Left lobe of liver (tissue), 2 donors: ENCODE measurements at places on chromosomes 12 and 14. TPM values are rescaled to one million over a fixed set of nuclear protein-coding genes. Genes with fewer than 3 reads are reported as not detected.

Gene LACRT
- not detected for total RNA-seq

Gene EFS
- 0.68 TPM for total RNA-seq

Gene FERMT2
- 61.5 TPM for total RNA-seq

Gene CMTM5
- total RNA-seq, result not detected

Gene MSRB3
- total RNA-seq, result 1.6 TPM

Gene FOXG1
- not detected for total RNA-seq

Gene ADGRD1
- total RNA-seq, result 11.6 TPM

Gene KCNC2
- 0.08 TPM for total RNA-seq

Gene PPM1H
- 8.0 TPM for total RNA-seq

Gene LBHD2
- total RNA-seq, result not detected

Gene OAS2
- total RNA-seq, result 6.4 TPM

Gene P3H3
- total RNA-seq, result 1.4 TPM

Gene LMNTD1
- total RNA-seq, result not detected

Gene INSM2
- total RNA-seq, result not detected

Gene LYZ
- total RNA-seq, result 6.6 TPM

Gene DTX1
- total RNA-seq, result 24.5 TPM

DNA sequence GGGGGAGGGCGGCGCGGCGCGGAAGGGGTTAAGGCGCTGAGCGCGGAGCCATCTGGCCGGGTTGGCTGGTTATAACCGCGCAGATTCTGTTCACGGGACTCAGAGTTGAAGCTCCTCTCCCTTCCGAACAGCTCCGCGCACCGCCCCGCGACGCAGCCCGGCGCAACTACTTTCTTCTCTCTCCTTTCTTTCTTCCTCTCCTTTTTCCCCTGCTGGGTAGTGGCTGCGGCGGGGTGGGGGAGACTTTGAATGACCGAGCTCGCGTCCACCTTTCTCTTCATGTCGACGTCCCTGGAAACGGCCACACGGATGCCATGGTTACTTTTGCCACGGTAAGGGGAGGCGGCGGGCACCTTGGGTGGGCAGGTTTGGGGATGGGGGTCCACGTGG lies at the start of gene NTF3:
NTF3 (plus strand) TSS at position 98 of the 390 bp plus-strand sequence; CDS start at position 315, 217 bp downstream.
- no peak for DNase-seq

DNA sequence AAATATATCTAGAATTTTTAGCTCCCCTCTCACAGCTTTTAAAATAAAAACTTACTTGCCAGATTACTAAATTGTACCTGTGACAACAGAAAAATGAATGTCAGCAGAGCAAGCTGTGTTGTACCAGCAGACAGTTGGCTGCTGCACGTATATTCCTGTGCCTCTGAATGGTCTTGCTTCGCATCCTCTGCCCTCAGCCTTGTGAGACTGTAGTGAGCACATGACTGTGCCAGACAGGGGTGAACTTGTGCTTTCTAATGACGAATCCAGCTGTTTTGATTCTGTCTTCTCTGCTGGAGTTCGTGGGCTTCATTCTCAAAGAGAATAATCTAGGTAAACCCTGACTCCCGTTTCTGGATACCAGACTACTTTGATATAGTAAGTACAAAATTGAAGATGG lies 58.3 kb upstream of the FRMD6 start:
- no peak for DNase-seq

DNA sequence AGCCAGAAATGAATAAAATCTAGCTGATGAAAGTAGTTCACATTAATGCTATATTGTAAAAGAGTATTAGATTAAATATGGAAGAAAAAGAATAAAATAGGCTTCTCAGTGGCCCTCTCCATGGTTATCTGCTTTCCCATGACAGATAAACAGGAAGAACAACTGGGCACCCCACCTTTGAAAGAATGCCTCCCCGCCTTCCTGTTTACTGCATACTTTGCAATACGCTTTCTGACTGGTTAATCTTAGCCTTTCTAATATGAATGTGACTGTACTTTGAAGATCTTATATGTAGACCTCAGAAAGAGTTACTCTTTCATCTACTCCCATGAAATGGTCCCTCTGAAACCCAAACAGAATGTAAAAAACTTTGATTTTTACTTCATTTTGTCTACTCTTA lies 34.1 kb upstream of the DAAM1 start:
- no peak for DNase-seq

- no peak for DNase-seq
Observed at GRCh38 chr14:84108746-84109457, 1421.0 kb upstream of the FLRT2 start.

DNA sequence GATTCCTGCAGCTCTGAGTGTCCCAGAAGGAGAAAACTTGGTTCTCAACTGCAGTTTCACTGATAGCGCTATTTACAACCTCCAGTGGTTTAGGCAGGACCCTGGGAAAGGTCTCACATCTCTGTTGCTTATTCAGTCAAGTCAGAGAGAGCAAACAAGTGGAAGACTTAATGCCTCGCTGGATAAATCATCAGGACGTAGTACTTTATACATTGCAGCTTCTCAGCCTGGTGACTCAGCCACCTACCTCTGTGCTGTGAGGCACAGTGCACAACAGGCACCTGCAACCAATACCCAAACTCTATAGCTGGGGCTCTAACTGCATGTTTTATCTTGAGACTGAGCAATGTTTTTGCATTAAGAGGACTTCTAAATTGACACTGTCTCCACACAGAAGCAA lies 379.2 kb upstream of the OR4E1 start:
- no peak for DNase-seq

GRCh38 chr12:41479426-41479825 lies 291.3 kb downstream of the PDZRN4 start:
- no peak for DNase-seq

GRCh38 chr12:74491374-74491773 lies 46.3 kb upstream of the ATXN7L3B start:
- no peak for DNase-seq

- DNase-seq, result no peak
Observed at GRCh38 chr12:92656911-92657310, 45.9 kb upstream of the PLEKHG7 start.

DNA sequence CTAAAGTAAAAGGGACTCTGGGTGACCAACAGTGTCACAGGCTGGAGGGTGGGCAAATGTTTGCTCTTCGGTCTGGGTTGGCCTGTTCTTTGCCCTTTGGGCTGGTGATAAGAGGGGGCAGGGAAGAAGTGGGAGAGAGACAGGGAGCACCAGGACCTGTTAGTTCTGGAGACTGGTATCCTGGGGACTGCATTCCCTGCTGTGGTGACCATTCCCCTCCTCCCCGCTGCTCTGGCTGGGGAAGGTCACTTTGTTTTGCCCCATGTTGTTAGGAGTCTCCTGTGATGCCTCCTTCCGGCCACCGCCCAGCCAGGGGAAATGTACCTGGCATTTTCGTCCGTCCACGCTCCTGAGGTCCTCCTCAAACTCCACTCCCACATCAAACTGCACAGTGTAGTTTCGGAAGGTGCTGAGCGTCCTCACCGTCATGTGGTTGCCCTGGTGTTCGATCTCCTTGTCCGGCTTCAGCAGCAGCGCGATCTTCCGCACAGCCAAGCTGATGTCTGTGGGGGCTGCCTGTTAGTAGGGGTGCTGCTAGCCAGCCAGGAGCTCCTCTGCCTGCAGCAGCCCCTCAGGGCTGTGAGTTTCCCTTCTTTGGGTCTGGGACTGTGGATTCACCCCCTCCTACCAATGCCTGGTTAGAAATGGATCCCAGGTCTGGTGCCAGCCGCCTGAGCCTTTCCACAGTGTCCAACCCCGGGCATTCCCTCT lies 618 bp downstream of the RBP5 start:
- peak; percentile 82 for DNase-seq

DNA sequence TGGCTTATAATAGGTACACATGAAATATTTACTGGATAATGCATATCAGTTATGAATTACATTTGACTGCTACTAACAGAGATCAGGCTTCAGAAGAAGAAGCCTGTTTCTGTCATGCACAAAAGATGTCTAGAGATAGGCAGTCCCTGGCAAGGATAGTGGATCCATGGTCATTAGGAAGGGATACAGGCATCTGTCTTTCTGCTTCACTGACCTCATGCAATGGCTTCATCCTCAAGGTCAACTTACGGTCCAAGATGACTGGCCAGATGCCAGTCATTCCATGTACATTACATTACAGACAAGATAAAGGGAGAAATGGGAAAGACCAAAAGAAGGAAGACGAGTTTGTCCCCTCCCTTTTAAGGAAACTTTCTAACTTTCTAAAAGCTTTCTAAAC lies 94.0 kb downstream of the NUAK1 start:
- DNase-seq, result no peak

- DNase-seq, result peak; percentile 48
Observed at GRCh38 chr14:80996049-80996901, 40.9 kb downstream of the TSHR start.

DNA sequence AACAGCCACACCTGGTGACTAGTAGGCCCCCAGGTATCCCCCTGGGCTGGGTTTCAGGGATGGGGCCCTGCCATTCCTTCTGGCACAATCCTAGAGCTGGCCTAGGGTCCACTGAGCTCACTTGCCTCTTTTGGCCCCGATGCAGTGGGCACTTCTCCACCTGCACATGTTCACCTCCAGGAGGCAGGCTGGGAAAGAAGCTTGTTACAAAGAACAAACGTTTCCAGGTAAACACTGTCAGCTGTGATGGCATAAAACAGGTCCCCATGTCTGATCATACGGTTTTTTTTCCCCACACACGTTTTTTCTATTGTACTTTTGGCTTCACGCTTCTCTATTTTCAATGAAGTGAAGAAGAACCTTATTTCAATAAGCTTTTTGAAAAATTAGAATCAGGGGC lies 15.8 kb upstream of the HVCN1 start:
- no peak for DNase-seq

- DNase-seq, result no peak
Observed at GRCh38 chr12:118959985-118960560, 21.3 kb upstream of the SRRM4 start.

DNA sequence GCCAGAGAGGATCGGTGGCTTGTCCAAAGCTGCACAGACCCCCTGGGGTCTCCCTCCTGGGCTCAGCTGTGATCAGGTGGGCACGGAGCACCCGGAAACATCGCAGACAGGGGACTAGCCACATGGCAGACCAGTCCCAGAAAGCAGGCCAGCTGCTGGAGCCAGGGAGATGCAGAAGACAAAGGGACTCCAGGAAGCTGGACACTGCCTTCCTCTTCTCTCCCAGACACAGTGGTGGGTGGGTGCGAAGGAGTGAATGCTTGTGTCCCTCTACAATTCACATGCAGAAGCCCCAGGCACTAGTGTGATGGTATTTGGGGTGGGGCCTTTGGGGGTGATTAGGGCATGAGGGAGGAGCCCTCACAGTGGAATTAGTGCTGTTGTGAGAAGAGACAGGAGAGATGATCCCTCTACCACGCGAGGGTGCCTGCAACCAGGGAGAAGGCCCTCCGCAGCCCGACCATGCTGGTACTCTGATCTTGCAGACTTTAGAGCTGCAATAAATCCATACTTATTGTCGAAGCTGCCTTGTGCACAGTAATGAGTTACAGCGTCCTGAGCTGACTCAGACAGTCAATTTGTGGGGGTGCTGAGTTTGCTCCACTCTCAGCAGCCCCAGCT lies 95.2 kb downstream of the CALM1 start:
- DNase-seq, result no peak

GRCh38 chr12:76687981-76688380 lies 75.9 kb upstream of the ZDHHC17 start:
- DNase-seq, result no peak

- no peak for DNase-seq
Observed at GRCh38 chr12:42794806-42795205, 205.3 kb upstream of the PRICKLE1 start.

DNA sequence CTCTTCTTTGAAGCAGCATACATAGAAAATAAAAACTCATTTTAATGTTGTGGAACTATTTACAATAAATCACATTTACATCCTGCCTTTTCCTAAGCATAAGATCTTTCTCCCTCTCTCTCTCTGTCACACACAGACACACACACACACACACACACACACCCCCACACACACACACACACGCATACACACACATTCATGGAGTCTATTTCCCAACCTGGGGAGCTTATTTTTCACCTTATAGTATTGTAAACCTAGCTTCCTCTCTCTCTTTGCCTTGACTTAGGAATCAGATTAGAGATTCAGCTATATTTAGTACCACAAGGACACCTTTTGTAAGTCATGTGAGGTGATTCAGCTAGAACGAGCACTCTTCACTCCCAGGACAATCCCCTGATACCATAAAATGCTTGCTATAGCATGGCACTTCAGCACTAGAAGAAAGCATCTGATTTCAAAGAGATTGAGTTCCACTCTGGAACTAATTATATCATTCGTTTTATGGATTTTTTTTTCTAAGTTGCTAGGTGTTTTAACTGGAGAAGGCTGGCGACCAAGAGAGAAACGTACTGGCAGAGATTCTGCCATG lies 23.6 kb downstream of the TMEM30B start:
- no peak for DNase-seq

- peak; percentile 61 for DNase-seq
Observed at GRCh38 chr12:61894168-61894567, 366.0 kb upstream of the USP15 start.

GRCh38 chr14:29042551-29042950 lies 276.0 kb downstream of the FOXG1 start:
- DNase-seq, result no peak

DNA sequence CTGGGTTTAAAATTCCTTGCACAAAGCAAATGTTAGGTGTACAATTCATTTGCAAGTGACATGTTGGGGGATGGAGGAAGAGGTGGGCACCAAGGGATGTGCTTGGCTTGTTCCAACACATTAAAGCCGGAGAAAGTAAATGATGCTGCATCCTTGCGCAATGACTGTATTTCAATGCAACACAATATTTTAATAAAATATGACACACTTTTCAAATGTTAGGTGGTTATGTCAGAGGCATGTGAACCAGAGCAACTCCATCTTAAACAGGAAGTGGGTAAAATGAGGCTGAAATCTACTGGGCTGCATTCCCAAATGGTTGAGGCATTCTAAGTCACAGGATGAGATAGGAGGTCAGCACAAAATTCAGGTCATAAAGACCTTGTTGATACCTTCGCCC lies 53.6 kb upstream of the ARHGAP5 start:
- no peak for DNase-seq

GRCh38 chr12:95417372-95417771 lies 56.6 kb upstream of the METAP2 start:
- no peak for DNase-seq

DNA sequence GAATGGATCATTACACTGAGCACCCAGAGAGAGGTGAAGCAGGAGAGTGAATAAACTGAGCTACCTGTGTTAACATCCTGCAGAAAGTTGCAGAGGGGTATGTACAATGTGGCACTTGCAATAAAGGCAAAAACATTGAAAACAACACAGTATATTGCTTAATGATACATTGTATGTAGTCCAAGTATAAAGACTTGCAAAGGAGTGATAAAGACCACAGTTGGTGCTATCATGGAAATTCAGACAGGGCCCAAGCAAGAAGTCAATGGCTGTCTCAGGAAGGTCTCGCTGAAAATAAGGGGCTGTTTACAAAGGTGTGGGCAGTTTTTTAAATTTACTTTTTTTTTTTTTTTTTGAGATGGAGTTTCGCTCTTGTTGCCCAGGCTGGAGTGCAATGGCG lies 10.0 kb downstream of the TMEM120B start:
- no peak for DNase-seq

- no peak for DNase-seq
Observed at GRCh38 chr14:103093856-103094405, 594 bp upstream of the EXOC3L4 start.

- DNase-seq, result no peak
Observed at GRCh38 chr12:46100551-46101484, 110.4 kb upstream of the SCAF11 start.

- DNase-seq, result no peak
Observed at GRCh38 chr14:71553779-71554178, 378.4 kb upstream of the RGS6 start.
